Cortex of kidney (tissue), 1 donor: ENCODE measurements at places on chromosomes 7 and 10.

DNA sequence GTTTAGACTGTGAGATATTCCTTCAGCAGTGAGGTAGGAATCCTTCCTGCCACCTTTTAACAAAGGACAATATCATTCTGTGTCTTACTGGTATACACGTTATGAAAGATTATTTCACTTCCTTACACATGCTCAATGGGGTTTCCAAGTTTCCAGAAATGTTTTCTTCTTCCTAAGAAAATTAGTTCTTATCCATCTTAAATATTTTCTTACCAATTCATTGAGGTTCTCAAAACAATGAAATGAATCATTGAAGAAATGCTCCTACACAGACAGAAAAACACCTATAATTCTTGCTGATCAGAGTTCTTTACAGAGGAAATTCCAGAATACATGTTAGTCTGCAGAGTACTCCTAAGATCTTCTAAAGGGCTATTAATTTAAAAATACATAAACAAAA, 51.4 kb upstream of the SEC61G start:
- no peak for DNase-seq

GRCh38 chr7:98283127-98283886, 1.8 kb downstream of the BRI3 start:
- DNase-seq: no peak

DNA sequence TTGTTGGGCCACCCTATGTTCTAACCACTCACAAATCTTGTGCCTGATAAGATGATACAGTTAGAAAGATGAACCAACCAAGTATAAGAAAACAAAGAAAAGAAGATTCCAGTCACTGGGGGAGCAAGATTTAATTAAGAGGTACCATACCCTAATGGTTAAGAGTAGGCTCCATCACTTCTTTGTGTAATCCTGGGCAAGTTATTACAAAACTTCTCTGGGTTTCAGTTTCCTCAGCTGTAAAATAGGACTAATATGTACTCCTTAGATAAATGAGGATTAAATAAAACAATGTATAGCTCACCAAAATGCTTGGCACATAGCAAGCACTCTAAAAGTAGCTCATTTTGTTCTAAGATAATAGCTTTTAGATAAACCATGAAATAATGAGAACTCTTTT, 58.5 kb downstream of the ATAD1 start:
- no peak for DNase-seq

DNA sequence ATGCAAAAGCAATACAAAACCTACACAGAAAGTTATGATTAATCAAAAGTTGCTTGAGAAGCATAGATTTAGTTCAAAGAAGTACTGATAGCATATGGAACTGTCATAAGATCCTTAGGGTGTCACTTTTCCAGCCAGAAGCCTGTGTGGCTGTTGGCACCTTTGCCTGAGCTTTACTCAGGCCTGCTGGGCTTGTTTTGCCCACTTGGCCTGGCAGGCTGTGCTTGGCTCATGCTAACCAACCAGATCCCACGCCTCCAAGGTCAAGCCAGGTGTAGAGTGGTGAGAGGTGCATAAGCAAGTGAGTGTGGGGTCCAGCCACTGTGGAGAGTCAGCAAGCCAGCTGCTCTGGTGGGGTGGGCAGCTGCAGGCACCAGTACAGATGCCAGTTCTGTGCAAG, 12.0 kb upstream of the LIPA start:
- DNase-seq: no peak

DNA sequence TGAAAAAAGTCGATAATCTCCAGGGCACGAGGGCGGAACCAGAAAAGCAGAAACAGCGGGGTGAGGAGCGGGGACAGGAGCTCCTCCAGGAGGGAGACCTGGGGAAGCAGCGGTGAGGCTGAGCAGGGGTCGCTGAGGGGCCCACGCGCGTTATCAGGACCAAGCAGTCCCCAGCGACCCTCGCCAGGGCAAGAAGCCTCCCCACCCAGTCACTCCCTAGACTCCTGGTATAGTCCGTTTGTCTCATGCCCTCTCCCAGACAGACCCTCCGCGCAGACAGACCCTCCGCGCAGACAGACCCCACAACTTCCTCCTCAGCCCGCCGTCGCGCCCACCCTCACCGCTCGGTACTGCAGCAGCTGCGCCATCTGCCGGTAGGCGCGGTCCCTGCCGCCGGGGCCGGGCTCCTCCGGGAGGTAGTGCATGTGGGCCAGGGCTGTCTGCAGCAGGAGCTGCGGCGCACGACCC, 6.3 kb downstream of the ATG9B start:
- DNase-seq: no peak

DNA sequence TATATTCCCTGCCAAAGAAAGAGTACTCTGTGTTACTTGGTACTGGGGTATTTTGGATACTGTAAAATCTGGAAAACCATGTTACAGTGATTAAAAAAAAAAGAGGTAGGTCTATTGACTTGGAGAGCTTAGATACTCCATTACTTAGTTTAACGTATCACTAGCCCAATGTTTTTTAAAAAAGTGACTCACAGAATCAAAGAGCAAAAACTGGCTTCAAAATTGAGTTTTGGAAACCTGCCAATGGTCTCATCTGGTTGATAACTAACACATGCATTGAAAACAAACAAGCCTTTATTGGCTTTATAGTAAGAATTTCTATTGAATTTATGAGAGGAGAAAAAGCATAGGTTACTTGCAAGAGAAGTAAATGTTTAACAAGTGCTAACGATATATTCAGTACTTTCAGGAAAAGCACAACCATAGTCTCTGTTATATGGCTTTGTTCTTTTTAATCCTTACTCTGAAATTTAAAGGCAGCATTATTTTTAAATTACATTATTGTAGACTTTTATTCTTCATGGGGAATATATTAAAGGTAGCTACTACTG, 563.3 kb upstream of the SORCS1 start:
- DNase-seq: no peak

- no peak for DNase-seq
Measured at GRCh38 chr7:122525355-122525754, 173.6 kb downstream of the RNF133 start.
